ENCODE measurements at places on chromosomes 4 and X.
A peak's percentile ranks its signal among the peaks of the same experiment; 100 is the strongest.

DNA sequence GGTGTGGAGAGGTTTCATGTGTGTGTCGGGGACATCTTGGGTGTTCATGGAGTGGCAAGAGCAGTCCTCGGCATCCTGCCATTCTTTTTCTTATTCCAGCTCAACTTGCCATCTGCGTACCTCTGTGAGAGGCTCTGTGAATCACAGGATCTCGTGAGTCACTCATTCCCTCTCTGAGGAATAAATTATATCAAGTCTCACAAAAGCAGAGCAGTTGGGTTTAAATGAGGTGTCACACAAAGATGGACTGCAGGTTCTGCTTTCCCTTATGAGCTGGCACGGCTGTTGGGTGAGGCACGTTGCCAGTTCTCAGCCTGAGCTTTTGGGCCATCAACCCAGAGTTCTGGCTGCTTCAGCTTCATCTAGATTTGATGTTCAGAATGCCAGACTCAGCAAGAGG, 6.8 kb upstream of the OCIAD2 start:
- DNase-seq: no peak

DNA sequence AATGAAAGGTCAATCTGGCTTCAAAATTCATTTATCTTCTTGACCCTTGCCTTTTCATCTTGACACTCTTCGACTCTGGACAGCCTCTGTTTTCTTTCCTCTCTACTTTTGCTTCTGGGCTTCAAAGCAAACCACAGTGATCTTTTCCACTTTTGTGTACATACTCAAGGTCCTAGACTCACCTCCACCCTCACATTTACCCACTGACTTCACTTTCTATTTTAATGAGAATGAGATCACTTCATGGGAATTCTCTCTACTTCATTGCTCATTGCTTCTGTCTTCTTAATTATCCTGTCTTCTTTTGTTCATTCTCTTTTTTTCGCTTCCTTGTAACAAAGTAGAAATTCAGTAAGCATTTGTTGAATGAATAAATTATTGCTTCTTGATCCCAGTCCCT, 330.1 kb upstream of the HAND2 start:
- DNase-seq: no peak

GRCh38 chrX:149371986-149372385, 133.1 kb downstream of the IDS start:
- no peak for DNase-seq

DNA sequence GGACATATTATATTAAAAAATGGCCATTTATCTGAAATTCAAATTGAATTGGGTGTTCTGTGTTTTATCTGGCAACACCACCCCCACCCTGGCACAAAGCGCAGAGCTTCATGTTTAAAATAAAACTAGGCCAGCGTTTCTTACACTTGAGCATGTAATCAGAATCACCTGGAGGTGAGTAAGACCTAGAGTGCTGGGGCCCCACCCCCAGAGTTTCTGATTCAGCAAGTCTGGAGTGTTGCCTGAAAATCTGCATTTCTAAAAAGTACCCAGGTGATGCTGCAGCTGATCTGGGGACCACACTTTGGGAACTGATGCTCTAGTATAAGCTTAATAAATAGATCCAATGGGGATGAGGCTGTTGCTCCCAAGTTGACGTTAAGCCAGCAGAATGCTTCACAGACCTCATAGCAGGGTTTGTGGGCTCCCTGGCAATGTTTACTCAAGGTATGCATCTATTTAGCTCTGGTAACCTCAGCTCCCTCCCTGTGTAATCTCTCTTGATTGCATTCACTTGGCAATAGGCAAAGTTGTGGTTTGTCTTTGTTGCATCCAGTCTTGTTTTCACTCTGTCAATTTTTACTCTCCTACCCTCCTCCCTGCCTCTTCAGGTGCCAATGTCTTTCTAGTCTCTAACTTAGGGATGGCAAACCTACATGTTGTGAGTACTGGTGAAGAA, 99.8 kb upstream of the TEX13D start:
- DNase-seq: no peak

- DNase-seq: no peak
Measured at GRCh38 chr4:155220025-155220424, 11.6 kb downstream of the NPY2R start.

GRCh38 chr4:185119927-185120630, 23.0 kb upstream of the SLC25A4 start:
- no peak for DNase-seq

- no peak for DNase-seq
Measured at GRCh38 chr4:71689822-71690221, 94.1 kb downstream of the GC start.

GRCh38 chrX:65697915-65698796, 30.7 kb downstream of the MSN start:
- peak; percentile 58 for DNase-seq

DNA sequence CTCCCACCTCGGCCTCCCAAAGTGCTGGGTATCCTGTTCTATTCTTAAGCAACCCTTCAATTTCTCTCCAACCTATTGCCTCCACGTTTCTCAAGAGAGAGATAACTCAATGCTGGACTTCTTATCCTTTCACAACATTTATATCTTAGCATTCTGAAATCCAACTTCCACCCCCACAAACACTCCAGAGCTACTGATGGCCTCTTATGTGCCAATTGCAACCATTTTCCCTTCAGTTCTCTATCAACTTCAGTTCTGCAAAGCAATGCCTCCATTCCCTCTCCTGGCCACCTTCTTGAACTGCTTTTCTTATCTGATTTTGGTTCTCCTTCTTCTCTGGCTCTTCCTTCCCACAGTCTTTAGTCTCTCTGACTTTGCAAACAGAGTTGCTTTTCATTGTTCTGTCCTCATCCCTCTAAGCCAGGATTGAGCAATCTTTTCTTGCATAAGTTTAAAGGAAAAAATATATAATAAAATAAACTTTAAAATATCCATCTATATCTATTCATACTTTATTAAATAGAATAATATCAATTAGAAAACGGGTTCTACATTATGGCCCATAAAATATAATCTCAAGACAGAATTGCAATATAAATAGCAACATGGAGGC, 3.6 kb upstream of the STBD1 start:
- no peak for DNase-seq

- no peak for DNase-seq
Measured at GRCh38 chr4:16259241-16259888, 33.1 kb upstream of the TAPT1 start.

DNA sequence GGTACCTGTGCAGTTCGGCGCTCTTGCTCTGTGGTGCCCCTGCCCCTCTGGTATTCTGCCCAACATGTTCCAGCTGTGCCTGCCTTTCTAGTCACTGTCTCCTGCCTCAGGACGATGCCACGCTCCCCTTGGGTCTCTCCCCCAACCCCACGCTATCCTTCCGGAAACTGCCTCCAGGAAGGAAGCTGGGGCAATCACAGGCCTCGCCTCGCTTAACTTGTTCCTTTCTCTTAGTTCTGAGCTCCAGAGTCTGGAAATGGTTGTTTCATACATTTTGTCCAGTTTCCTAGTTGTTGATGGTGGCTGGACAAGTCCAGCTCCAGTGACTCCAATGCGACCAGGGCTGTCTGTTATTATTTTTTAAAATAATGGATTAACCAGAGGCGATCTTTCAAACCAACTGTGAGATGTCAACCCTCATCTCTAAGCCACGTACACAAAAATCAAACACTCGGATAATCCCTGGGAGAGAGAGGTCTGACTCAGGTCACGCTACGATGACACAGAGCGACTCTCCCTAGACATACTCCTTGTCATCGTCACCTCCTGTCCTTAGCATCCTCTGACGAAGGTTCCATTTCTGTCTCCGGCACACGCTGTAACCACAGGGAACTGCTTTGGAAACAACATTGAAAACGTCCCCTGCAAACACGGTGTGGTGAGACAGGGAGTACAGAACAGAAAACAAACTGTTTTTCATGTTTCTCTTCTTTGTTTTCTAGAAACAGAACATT, 62.5 kb downstream of the ABLIM2 start:
- DNase-seq: no peak

DNA sequence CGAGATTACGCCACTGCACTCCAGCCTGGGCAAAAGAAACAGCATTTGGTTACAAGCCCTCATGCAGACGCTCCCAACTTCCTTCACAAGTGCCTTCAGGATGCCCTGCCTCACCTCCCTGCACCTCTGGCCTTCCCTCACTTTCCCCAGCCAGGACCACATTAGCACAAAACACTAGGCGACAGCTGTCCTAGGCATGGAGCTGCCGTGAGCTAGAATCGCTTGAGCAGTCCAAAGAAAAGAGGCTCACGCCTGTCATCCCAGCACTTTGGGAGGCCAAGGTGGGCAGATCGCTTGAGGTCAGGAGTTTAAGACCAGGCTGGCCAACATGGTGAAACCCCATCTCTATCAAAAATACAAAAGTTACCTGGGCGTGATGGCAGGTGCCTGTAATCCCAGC, 15.8 kb downstream of the RNF212 start:
- no peak for DNase-seq

DNA sequence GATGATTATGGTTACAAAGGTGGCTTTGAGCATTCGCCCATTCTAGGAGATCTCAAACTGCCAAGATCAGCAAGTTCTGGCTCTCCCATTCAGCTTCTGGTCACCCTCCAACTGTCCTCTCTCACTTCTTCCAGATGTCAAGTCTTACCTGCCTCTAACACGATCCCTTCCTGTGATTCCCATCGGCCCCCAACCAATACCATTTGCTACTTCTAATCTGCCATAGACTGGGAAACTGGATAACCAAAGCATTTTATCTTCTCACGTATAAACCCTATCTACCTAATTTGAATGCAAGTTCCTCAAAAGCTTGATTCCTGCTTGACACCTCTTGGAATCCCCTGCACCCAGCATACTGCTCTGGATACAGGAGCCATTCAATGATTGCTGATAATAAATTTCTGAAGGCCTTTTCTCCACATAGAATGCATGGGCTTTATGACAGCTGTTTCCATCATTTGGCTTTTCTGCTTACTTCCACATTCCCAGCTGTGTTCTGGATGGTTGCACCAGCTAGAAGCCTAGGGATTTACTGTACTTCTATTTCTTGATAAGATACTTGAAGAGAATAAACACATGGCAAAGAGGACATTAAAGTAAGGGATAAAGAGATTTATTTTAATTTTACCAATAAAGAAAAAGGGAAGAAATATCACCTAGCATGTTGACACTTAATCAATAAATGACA, 9.6 kb downstream of the GPC4 start:
- DNase-seq: no peak

DNA sequence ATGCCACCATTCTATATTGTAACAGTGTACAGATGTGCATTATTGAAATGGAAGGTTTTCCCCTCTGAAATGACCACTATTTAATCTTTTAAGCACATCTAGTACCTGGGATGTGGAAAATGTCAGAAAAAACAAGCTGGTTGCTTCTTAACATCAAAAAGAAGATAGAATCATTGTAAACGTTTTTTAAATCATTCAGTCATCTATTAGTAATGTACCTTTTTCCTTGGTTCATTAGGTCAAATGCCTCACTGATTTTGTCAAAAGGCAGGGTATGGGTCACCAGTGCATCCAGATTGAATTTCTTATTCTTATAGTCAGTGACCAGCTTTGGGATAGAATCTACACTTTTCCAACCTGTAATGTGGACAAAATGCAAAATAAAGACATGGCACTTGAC, 17.7 kb downstream of the ADH4 start:
- DNase-seq: no peak

Data from activated naive CD4-positive, alpha-beta T cell (primary cell).